ENCODE measurements at places on chromosomes 4 and X. TPM values are rescaled to one million over a fixed set of nuclear protein-coding genes. Genes with fewer than 3 reads are reported as not detected.

Gene ZFYVE28
- total RNA-seq = 7.4 TPM

Gene BANK1
- total RNA-seq = 12.4 TPM

Gene FLNA
- total RNA-seq = 5,571 TPM

Gene CLDN34
- total RNA-seq = not detected

Gene TEX11
- total RNA-seq = not detected

Gene DIPK2B
- total RNA-seq = 27.6 TPM

Gene STATH
- not detected for total RNA-seq

Gene PAGE5
- not detected for total RNA-seq

Gene PITX2
- total RNA-seq = 0.43 TPM

Gene SSX2
- total RNA-seq = not detected

Gene MAB21L2
- 0.10 TPM for total RNA-seq

Gene RAB39B
- total RNA-seq = 0.19 TPM

Gene HTN1
- total RNA-seq = not detected

Gene VCX3B
- not detected for total RNA-seq

Gene KLB
- total RNA-seq = not detected

Gene SLC10A4
- not detected for total RNA-seq

Gene EDNRA
- total RNA-seq = 35.6 TPM

Gene MAGEE1
- 3.1 TPM for total RNA-seq

Gene KDR
- total RNA-seq = 14.5 TPM

Gene HTN3
- not detected for total RNA-seq

Gene LIN54
- total RNA-seq = 9.0 TPM

Gene GPR82
- 0.19 TPM for total RNA-seq

Gene PAGE1
- total RNA-seq = not detected

Gene FAM184B
- not detected for total RNA-seq

Gene GRPR
- total RNA-seq = 0.19 TPM

Gene CCKAR
- not detected for total RNA-seq

Gene C1QTNF7
- total RNA-seq = 6.8 TPM

Gene MFAP3L
- 3.0 TPM for total RNA-seq

Gene RUFY3
- total RNA-seq = 58.5 TPM

Gene HPGD
- 4.5 TPM for total RNA-seq

Gene NLGN3
- total RNA-seq = 2.3 TPM
